Tibial artery (tissue), 4 donors: ENCODE measurements at places on chromosomes 1 and 21.

GRCh38 chr1:208213786-208214185, 30.4 kb downstream of the PLXNA2 start:
- no peak for DNase-seq

DNA sequence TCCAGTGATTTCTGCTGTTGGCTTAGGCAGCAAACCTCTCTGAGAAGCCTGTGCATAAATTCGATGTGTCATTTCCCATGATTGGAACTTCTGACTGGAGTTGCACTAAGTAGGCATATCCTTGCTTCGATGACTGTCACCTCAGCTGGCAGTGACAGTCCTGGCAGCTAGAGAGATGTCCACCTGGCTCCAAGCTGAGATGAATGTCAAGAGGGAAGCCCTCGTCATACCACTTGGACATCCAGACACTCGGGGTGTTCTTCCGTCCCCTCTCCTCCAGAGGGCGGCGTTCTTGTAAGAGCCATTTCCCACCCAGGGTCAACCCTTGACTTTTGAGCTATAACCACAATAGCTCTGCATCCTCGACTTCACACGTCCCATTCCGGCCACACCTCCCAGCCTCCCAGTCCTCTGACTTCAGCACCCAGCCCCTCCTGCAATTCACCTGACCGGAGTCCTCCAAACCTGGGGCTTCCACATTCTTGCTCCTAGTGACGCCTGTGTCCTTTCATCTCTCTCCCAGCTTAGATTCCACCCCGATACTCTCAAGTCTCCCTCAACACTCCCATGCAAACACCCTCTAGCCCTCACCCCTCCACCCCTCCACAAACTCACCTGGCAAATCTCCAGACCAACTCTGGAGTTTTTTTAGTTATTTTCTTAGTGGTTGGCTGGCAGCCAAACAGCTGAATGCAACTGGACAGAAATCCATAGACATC, 17.3 kb downstream of the CA6 start:
- no peak for DNase-seq

GRCh38 chr1:220873868-220874655, 5.2 kb upstream of the HLX start:
- DNase-seq = no peak

- DNase-seq = no peak
Observed at GRCh38 chr21:36753556-36753955, 54.6 kb downstream of the SIM2 start.

GRCh38 chr1:172085317-172085716, 244.0 kb downstream of the DNM3 start:
- no peak for DNase-seq

GRCh38 chr1:70993798-70994197, 53.8 kb downstream of the PTGER3 start:
- no peak for DNase-seq

GRCh38 chr1:247175458-247175857, 3.6 kb upstream of the ZNF124 start:
- no peak for DNase-seq

DNA sequence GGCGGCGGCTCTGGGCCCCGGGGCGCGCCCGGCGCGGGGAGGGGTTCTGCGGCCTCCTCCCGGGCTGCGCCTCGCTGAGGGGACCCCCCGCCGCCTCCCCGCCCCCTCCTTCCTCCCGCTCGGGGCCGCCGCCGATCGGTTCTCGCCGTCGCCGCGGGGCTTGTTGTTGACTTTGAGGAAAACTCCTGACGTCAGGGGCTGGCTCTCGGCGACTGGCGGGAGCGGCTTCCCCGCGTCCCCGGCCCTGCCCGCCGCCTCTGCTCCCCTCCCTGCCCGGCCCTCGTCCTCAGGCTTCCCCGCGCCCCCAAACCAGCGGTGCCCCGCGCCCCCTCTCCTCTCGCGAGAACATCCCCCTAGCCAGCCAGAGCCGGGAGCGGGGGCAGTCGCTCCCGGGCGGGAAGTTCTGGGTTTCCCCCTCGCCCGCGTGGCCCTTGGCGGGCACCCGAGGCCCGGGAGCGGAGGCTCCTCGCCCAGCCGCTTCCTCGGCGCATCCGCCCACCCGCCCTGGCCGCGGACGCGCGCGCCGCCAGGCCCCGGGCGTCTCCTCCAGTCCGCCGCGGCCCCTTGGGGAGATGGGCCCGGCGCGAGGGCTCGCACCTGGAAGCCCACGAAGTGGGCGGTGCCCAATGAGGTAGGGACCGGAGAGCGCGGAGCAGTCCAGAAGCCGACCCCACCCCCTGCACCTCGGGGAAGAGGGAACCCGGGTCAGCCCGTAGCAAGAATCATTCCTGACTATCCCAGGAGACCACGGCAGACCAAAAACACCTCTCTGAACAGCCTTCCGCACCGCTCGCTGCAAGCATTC, 611 bp upstream of the AKT3 start:
- peak; percentile 52 for DNase-seq

- DNase-seq = no peak
Observed at GRCh38 chr1:179794146-179794545, 51.1 kb downstream of the FAM163A start.

DNA sequence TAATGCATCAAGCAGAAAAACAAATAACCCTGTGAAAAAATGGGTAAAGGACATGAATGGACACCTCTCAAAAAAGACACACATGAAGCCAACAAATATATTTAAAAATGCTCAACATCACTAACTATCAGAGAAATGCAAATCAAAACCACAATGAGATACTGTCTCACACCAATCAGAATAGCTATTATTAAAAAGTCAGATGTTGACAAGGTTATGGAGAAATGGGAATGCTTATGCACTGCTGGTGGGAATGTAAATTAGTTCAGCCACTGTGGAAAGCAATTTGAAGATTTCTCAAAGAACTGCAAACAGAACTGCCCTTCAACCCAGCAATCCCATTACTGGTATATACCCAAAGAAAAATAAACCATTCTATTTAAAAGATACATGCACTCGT, 86.6 kb upstream of the TNFSF4 start:
- no peak for DNase-seq

DNA sequence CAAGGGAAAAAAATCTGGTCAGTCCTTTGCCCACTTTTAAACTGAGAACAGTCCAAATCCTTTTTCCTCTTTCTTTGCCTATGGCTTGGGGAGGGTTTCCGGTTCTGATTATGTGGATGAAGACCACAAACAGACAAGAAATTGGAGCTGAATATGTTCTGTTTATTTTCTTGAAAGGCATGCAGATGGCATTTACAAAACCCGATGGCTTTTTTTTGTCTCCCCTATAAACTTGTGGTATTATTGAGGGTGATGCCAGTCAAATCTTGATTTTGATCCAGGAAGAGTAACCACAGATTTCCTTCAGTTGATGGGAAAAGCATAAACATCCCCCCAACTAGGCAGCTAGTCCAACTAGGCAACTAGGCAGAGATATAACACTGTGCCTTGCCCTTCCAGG, 38.9 kb downstream of the PLPP3 start:
- DNase-seq = no peak

- DNase-seq = no peak
Observed at GRCh38 chr1:156691665-156692440, 13.5 kb downstream of the CRABP2 start.
